ENCODE measurements at places on chromosomes 6 and 20.

- no peak for DNase-seq
These were observed 426 bp downstream of the TRMT6 start for GRCh38 chr20:5949943-5950270.

DNA sequence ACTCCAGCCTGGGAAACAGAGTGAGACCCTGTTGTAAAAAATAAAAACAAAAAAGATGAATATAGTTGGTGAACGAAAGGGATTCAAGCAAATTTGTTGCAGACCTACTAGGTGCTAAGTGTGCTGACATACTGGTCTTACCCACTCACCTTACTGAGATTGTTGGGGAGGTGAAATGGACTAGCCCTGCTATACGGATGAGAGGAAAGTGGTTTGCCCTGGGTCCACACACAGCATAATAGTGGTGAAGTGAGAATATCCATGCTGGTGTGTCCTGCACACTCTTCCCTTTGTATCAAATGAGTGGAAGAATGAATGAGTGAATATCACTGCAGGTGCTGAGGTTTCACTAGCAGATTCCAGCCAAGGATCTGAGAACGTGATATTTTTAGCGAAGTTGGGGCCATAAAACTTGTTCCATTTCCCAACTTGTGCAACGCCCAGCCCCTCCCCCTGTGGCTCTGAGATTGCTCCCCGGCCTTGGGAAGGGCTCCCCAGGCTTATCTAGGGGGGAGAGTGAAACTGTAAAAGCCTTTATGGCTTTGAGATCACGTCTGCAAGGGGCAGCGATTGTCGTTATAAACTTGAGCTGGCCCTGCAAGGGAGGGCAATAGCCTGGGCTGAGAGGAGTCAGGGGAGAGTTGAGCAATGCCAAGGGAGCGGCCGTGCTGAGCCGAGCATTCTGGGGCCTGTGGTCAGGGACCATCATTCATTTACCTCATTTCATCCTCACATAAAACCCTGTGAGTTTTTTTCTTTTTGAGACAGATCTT, 33.2 kb upstream of the TTPAL start:
- DNase-seq = no peak

GRCh38 chr6:99402448-99402847, 8.5 kb upstream of the COQ3 start:
- DNase-seq = no peak

DNA sequence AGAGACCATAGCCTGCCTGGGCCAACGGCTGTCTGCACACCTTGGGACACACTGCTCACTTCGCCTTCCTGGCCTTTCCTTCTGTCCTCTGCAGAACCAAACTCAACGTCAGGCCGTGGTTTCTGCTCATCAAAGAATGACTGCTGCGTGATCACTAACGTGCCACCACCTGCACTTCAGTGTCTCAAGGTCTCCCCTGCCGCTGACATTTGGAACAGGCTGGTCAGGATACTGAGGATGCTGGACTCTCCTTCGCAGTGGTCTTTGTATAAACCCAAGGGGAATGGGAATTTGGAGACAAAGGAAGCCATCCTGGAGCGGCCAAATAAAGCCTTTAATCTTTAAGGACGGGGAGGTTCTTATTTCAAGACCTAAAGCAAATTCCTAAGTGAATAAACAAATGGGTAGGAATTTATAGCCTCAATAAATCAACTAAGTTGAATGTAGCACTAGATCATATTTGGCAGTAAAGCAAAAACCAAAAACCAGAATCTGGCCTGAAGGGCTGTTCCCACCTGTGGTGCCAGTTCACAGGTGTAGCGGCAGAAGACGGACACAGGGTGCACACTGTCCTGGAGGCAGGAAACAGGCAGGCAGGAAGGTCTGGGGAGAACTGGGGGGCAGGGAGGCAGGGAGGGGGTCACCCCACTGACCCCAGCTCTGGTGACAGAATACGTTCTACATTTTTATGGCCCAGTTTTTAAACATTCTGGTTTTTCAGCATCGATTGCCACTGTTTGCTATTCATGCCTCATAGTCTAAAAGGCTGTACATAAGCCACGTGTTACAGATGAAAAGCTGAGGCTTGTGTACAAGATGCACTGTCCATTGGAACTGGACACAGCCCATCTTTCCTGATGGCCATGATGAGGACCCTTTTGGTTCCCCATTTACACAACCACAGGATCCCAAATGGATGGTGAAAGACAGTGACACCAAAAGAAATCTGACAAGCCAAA, 36.6 kb downstream of the ABHD12 start:
- no peak for DNase-seq

GRCh38 chr6:168179133-168179532, 100.1 kb upstream of the FRMD1 start:
- no peak for DNase-seq

DNA sequence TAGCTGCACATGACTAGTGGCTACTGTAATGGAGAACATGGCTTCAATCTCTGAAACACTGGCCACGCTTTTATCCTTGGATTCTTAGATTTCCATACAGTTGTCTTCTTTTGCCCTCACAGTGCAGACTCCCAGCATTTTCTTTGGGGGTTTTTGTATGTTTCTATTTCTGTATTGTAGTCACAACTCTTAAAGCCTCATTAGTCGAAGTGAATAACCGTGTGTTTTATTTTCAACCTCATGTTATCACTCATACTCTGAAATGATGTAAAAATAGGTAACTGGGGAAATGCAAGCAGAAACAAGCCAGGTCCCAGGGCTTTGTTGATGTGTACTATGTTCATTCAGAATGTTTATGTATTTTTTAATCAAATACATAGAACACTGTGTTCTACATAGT, 162.9 kb downstream of the JARID2 start:
- no peak for DNase-seq

DNA sequence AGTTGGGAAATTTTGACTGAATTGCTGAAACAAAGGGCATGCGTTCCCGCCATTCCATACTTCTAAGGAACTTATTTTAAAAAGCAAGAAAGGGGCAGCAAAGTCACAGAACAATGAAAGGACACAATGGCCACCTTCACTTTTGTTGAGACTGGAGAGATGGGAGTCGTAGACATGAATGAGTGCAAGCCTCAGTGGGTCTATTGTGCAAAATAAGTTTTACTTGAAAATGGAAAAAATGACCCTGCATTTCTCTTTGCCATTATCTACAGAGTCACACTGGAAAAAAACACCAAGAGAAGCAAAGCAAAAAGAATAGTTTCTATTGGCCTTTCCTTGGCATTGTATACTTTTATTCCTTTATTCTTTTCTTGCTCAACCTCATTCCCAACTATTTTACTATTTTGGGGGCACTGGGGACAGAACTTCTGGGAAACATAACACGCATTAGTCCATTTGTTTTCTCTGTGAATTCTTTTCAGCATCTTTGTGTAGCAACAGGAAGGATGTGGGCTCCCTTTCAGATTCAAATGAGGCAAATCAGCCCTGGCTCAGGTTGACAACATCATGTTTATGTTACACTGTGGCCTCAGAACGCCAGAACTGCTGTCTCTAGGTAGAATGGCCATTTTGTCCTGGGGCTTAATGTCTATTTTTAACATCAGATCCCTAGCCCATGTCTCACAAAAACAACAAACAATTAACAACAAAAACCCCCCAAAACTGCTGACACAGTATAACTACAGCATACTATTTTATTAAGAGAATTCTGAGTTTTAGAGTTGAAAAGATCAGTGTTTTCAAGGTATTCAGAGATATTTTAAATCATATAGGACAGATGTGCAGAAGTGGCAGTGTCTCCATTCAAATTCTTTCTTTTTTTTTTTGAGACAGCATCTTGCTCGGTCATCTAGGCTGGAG, 122.2 kb downstream of the FYN start:
- DNase-seq = no peak

DNA sequence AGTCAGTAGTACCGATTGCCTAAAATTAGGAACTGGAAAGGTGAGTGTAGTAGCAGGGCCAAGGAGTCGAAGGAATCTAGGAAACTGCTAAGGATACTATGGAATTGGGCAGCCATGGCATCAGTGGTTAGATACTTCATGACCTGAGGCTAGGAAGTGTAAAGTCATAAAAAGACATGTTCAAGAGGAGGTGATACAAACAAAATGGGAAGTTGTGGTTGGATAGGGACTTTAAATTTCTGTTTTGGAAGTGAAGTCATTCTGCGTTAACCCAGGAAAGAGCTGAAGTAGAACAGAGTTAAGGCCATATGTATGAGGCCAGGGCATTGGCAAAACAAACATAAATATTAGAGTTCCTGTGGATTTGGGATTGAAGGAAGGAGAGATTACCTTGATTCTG, 88.6 kb upstream of the TMEM181 start:
- DNase-seq = no peak

DNA sequence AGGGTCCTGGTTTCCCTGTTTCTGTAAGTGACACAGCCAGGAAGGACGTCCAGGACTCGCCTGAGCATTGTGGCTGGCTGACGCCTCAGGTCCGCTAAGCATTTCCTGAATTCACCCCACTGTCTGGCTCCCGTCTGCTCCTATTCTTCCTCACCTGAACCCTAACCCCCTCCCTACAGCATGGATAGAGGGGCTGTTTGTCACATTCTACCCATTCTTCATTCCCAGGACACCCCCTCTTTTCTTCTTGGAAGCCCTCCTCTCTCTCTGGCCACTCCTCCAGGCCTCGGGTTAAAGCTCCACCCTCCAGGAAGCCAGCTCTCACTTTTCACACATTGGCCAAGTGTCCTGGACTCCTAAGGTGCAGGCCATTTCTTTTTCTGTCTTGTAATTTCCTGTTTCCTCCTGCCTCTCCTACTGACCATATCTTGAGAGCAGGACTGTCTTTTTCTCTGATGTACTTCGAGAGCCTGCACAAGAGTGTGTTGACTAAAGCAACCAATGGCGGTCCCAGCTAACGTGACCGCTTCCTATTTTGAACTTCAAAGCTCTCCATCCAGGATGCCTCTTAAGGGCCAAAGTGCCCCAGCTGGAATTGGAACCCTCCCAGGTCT, 24.2 kb upstream of the MYMX start:
- no peak for DNase-seq

DNA sequence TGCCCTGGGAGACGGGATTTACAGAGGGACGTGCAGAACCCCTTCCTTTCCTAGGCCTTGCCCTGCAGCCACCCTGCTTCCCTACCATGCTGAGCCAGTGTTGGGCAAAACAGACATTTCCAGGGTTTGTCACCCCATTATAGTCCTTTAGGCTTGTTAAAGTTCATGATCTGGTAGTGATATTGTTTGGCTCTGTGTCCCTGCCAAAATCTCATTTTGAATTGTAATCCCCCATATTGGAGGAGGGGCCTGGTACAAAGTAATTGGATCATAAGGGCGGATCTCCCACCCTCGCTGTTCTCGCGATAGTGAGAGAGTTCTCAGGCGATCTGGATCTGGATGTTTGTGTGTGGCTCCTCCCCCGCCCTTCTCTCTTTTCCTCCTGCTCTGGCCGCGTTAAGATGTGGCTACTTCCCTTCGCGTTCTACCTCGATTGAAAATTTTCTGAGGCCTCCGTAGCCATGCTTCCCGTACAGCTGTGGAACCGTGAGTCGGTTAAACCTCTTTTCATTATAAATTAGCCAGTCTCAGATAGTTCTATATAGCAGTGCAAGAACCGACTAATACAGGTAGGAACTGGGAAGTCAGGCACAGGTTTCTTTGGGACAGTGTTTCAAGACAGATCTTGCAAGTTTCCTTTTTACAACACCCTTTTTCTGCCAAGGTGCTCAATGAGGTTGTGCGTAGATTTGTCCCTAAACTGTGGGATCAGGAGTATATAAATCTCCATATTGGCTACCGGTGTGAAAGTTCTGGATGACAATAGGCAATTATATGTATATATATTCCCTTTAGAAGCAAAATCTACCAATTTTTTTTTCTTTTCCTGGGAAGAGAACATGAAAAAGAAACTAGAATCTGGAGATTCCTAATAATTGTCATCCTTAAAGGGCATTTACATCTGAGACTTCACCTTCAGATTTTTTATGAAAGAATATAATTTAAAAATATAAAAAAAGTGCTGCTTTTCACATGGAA, 152.1 kb downstream of the SAMD5 start:
- no peak for DNase-seq

GRCh38 chr6:35146453-35146852, 5.3 kb upstream of the TCP11 start:
- DNase-seq = peak; percentile 15

DNA sequence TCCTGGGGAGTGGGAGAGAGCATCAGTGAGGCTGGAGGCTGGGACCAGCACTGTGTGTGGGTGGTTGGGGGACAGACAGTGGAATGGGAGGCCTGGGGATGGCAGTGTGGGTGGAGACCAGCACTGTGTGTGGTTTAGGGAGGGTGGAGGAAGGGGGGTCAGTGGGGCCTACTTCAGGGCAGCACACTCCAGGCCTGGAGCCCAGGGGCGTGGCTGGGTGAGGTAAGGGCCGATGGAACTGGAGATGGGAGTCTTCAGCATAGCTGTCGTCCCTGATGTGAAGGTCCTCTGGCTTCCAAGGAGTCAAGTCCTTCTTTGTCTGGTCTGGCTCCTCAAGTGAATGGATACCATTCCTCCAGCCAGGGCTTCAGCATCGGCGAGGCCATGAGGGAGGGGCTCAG, 18.6 kb downstream of the KCNK17 start:
- DNase-seq = no peak

GRCh38 chr20:46423882-46424482, 17.6 kb upstream of the ELMO2 start:
- DNase-seq = no peak

- DNase-seq = no peak
These were observed 128.1 kb downstream of the MYLK4 start for GRCh38 chr6:2622671-2623070.

GRCh38 chr20:51027035-51027795, 4.3 kb upstream of the KCNG1 start:
- DNase-seq = no peak

Measured in RKO (cell line).